ENCODE measurements at places on chromosomes 4 and X. TPM values are rescaled to one million over a fixed set of nuclear protein-coding genes. Genes with fewer than 3 reads are reported as not detected.
A peak's percentile ranks its signal among the peaks of the same experiment; 100 is the strongest.

Gene NDUFA1
- 55.7 TPM for total RNA-seq

DNA sequence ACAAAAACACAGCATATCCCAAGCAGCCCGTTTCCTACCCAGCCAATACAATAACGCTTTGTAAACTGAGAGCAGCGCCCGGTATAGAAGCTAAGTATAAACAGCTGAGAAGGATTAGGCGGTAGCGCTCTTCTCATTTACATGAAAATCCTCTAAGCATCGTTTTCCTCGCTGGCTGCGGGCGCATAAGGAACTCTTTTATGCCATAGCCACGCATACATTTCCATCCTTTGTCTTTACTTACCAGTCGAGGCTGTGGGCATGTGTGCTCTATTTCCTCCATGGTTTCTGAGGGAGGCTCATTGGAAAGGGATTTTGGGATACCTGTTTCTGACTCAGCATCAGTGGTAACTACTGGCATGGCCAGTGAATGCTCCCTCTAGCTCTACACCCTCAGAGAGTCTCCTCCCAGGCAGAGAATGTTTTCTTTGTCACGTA is 383 bp downstream of the PCYT1B start:
- DNase-seq: no peak

- DNase-seq: no peak
Measured at GRCh38 chr4:24188459-24188858, 298.6 kb upstream of the PPARGC1A start.

Gene ASB9
- 25.4 TPM for total RNA-seq

DNA sequence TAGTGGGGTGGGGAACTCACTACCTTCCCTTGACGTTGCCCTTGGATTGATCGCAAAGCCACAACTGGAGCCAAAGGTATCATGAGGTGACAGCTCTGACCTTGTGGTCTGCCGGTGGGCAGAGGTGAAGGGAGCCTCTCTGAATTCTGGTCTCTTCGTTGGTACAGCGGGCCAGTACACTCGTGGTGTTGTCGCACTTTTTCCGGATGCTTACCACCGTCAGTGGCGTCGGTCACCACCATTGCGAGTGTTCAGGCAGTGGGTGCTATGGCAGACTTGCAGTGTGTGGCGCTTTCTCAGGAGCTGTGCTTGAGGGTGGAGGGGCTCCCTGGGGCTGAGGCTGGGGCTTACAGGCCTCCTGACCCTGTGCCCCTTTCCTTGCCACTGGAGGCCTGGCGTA is 5.2 kb upstream of the GRPEL1 start:
- DNase-seq: no peak

- peak; percentile 1 for DNase-seq
Measured at GRCh38 chrX:124421898-124422655, 75.7 kb downstream of the SH2D1A start.
